ENCODE measurements at places on chromosomes 4 and X.

DNA sequence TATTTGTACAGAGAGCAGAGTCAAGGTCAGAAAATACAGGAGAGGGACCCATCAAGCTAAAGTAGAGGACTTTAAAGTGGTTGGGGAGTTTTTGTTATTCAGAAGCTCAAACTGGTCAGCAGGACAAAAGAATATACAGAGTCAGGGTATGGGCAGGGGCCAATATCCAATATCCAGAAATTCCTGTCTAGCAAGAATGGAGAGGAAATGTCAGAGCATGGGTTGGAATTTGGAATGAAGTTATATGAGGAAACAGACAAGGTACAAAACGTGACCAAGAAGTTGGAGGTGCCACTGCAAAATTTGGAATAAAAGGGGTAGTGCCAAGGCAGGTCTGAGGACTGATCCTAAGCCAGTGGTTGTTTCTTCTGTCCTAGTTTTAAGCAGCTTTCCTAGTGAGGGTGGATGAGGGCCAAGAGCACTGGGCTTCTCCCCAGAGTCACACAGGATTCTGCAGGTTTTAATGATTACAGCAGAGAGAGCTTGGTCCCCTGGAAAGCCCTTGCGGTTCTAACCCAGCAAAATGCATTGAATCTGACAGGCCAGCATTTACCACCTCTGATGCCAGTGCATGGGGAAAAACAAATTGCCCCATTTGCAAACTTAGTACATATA lies 304.7 kb upstream of the FTHL17 start:
- DNase-seq = no peak

DNA sequence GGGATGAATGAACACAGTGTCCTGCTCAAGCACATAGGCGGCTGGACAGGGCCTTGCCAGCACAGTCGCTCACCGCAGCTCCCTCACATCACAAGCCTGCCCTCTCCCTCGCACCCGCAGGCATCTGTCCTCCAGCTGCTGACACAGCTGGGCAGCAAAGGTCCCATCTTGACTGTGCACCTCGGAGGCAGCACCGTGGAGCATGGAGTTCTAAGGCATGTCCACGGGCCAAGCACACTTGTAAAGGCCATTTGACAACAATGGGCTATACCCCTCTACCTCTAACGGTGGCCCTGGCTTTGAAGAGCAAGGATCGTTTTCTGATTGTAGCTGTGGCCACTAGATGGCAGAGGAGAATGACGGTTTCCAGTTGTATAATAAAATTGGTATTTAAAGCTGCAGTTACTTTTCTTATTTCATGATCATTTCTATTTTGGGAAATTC lies 53.8 kb downstream of the APLN start:
- peak; percentile 26 for DNase-seq

DNA sequence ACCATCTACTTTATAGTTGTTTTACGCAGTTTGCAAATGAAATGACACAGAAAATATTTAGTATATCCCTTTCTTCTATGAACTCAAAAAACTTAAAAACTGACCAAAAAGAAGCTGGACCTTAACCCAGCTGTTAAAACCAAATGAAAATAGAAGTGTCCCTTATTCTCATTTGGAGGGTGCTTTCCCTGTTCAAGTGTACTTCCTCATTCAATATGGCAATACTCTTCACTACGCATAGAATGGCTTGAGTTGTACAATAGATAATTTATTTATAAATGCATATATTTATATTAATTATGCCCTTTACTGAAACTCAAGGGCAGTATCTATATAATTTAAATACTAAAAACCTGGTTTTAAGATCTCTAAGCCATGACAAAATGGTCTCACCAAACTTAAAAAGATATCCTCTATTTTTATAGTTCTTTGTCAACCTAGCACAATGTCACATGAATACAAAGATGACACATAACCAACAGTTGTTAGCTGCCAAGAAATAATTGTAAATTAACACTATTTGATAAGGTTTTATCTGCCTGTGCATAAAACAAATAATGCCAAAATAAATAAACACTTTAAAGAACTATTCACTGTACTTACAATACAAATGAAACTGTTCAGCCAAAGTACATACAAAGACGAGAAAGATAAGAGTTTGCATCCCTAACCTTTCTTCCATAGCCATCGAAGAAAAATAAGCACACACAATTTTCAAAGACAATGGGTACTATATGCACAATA lies 25.2 kb downstream of the YTHDC1 start:
- DNase-seq = no peak

DNA sequence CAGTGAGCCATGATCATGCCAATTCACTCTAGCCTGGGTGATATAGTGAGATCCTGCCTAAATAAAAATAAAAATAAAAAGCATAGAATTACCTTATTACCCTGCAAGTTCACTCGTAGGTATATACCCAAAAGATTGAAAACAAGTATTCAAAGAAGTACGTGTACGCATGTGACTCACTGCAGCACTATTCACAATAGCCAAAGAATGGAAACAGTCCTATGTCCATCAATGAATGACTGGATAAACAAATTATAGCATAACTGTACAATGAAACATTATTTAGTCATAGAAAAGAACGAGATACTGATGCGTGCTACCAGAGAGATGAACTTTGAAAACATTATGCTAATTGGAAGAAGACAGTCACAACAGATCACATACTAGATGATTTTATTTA lies 204.6 kb upstream of the DIAPH2 start:
- no peak for DNase-seq

- DNase-seq = no peak
Measured at GRCh38 chr4:147349193-147349592, 131.7 kb upstream of the EDNRA start.

- DNase-seq = no peak
Measured at GRCh38 chr4:157219711-157220370, 687 bp upstream of the GRIA2 start.

DNA sequence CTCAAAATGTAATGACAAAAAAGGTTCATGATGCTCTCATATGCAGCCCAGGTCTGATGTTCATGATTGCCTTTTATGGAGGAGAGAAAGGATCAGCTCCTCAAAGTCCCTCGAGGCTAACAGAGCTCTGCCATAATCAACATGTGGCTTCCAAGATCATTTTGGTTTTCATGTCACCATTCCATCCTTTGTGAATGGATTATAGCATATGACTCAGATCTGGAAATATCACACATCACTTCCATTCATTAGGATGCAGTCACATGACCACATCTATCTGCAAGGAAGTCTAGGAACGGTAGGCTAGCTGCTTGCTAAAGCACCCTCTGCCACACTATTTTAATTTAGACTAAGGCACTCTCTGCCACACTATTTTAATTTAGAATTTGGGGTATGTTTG lies 77.6 kb downstream of the COX18 start:
- no peak for DNase-seq

DNA sequence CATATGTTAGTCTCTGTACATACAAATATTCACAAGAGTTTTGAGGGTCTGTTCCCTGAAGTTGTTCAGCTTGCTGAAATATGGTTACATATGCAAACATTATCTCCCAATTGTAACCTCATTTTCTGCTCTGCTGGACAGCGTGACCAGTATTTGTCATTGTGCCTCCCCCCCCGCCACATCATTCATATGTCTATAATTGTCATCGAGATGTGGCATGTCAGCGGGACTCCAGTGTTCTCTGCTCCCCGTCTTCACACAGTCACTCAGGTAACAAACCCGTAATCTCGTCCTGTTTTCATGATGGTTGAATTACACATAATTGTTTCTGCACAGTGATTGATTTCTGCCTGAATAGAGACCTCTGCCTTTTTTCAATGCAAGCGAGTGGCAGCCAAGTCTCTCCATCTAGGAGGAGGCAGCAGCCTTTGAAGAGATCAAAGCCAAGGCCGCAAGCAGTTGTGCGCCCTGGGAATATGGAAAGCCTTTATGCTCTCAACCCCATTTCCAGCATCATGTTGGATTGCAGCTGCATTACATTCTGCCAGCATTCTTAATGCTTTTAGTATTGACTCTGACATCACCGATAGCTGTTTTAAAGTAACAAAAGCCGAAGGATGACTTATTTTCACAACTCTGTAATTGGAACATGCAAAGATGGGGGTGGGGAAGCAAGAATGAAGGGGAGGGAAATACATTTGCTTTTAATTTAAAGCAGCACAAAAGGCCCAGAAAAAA lies 27.4 kb downstream of the LEF1 start:
- no peak for DNase-seq

DNA sequence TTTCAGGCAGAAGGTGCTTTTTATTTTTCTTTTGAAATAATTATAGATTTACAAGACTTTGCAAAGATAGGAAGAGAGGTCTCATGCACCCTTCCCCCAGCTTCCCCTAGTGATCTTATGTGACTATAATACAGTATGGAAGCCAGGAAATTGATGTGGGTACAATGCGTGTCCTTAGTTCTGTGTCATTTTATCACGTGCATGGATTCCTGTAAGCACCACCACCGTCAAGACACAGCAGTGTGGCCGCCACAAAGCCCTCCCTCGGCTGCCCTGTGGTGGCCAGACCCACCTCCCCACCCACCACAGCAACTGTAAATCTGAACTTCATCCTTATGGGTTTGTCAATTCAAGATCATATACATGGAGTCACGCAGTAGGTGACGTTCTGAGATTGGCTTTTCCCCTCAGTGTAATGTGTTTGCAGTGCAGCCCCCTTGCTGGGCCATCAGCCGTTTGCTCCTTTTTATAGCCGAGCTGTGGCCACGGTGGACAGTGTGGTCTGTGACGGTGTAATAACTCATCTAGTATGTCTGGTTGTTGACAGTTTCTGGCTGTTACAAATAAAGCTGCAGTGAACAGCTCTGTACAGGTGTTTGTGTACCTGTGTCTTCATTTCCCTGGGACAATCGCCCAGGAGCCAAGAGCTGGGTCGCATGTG lies 10.9 kb upstream of the HTRA3 start:
- no peak for DNase-seq

- no peak for DNase-seq
Measured at GRCh38 chr4:16384576-16384975, 158.3 kb upstream of the TAPT1 start.

GRCh38 chr4:148563684-148564083 lies 121.5 kb upstream of the NR3C2 start:
- DNase-seq = no peak

GRCh38 chr4:3353752-3354454 lies 61.1 kb downstream of the RGS12 start:
- DNase-seq = no peak

DNA sequence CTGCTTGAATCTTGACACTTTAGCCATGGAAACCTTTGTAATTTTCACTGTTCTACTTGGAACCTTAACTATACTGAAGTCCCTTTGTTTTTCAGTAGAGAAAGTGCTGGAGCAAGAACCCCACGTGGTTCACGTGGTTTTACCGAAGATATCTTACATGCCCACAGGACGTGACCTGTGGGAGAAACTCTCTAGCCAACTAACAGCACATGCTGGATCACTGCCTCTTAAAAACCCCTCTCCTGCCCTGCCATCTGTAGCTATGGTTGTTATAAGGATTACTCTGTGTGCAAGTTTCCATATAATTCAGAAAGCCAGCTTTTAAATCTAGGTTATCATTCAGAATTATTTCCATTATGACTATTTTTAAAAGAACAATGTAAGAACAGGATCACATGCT lies 30.2 kb downstream of the SPANXD start:
- DNase-seq = no peak

DNA sequence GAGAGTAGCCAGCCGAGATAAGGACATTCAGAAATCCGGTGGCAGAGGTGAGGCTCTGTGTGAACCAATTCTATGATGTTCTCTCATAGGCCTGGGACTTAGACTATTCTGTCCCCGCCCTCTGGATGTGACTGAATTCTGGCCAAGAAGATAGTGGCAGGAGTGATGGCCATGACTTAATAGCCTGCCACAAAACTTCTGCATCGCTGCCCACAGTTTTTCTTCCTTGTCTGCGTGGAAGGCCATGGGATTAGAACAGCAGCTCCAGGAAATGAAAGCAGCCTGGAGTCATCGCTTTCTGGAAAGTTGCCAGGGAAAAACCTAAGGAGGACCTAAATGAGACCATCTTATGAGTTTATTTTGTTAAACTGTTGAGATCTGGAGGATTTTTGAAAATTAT lies 134.7 kb downstream of the F11 start:
- DNase-seq = no peak

DNA sequence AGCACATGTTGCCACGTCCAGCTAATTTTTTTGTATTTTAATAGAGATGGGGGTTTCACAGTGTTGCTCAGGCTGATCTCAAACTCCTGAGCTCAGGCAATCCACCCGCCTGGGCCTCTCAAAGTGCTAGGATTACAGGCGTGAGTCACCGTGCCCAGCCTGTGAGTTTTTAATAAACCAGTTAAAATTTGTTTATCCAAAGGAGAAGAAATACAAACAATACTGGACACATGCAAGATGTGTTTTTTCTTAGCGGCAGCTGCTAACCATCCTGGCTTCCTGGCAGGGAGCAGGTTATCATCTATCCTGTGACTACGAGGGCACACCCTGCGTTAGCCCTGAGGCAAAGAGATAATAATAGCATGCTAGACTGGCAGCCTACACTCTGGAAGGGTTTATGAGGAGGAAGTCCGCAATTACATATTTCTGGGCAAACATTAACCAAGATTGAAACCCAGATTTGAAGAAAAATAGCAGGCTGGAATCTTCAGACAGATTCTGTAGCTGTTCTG lies 191.4 kb downstream of the SPRY1 start:
- peak; percentile 3 for DNase-seq

DNA sequence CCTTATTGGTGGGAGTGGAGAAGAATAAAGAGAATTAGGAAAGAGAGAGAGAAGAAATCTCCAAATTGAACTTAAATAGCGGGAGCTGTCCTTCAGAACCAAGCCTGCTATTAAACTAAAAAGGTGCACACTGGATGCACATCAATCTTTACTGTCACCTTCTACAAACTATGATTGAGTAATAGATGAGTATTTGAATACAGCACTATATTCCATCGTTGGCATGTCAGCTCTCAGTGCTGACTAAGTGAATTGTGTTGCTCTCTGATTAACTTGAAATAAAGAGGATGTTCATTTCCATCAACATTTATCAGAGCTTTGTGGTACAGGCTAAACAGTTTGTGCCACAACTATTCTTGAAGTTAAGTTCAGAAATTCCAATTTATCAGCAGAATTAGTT lies 143.7 kb upstream of the PABPC4L start:
- no peak for DNase-seq

Measured in erythroblast (primary cell).